ENCODE measurements at places on chromosomes 1 and 21. TPM values are rescaled to one million over a fixed set of nuclear protein-coding genes. Genes with fewer than 3 reads are reported as not detected.

GRCh38 chr1:80989455-80989854 is 811.3 kb upstream of the ADGRL2 start:
- no peak overlapping the region for H3K27ac ChIP-seq
- no peaks in the 10 kb centered on the region for H3K27me3 ChIP-seq
- DNase-seq: no peak
- H3K36me3 ChIP-seq: no peaks in the 10 kb centered on the region
- H3K4me1 ChIP-seq: no peaks in the 10 kb centered on the region
- no peak overlapping the region for H3K4me3 ChIP-seq

DNA sequence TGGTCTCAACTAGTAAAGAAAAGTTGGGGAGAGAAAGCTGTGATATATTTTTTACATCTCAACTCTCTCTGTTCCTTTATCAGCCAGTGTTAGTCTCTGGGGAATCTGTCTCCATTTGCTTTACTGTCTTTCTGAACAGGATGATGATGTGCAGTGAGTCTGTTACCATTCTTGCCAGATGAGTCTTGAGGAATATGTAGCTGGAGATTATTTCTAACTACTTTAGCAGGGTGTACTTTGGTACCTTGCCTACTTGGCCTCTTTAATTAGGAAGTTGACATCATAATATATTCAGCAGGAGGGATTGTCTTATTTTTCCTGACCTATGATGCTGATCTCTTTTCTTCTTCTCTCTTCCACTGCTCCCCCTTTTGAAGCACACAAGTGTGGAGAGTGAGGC is 15.7 kb upstream of the HAX1 start:
- H3K4me1 ChIP-seq: no peaks in the 10 kb centered on the region
- H3K4me3 ChIP-seq: no peak overlapping the region
- H3K36me3 ChIP-seq: peaks cover 96% of the 10 kb centered on the region
- no peaks in the 10 kb centered on the region for H3K27me3 ChIP-seq
- DNase-seq: no peak

DNA sequence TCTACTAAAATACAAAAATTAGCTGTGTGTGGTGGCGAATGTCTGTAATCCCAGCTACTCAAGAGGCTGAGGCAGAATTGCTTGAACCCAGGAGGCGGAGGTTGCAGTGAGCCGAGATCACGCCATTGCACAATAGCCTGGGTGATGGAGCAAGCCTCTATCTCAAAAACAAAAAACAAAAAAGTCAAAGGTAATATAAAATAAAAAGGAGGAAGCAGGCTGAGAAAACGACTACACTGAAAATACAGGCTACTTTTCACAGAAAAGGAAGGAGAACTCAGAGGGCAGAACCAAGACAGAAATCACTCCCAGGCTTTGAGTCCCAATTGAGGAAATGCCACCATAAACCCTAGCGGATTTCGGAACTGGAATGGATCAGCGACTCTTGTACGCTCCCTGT is 5.9 kb upstream of the A3GALT2 start:
- no peak overlapping the region for H3K4me3 ChIP-seq
- DNase-seq: no peak
- no peak overlapping the region for H3K27ac ChIP-seq
- H3K4me1 ChIP-seq: peaks cover 3% of the 10 kb centered on the region

- no peaks in the 10 kb centered on the region for H3K27me3 ChIP-seq
- peaks cover 9% of the 10 kb centered on the region for H3K4me1 ChIP-seq
- H3K27ac ChIP-seq: no peak overlapping the region
- DNase-seq: no peak
These were observed 139.3 kb downstream of the PGBD5 start for GRCh38 chr1:230286890-230287269.

- H3K4me1 ChIP-seq: peaks cover 35% of the 10 kb centered on the region
- peak overlapping the region; percentile 64 for H3K27ac ChIP-seq
- no peak for DNase-seq
- H3K36me3 ChIP-seq: no peaks in the 10 kb centered on the region
- no peaks in the 10 kb centered on the region for H3K27me3 ChIP-seq
These were observed 51.2 kb upstream of the TIAM1 start for GRCh38 chr21:31395268-31395667.

DNA sequence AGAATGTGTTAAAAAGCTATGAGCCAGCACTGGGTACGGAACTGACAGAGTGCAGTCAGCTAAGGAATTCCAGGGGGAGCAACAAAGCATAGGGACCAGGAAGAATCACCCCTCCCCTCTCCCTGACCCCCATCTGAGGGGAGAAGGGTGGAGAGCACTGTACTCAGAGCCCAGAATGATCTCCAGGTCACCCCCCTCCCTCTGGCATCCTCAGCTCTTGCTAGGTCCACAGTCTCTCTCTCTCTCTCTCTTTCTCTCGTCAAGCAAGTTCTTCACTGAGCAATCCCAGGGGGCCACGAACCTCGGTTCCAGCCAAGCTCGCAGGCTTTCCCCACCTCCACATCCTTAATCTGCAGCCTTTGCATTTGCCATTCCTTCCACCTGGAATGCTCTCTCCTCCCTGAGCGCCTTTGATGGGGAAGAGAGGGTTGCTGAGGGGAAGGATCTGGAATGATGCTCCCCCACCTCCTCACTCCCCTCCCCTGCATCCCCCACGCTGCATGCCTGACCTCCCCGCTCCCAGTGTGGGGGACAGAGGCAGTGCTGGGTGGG is 6.7 kb upstream of the WASF2 start:
- no peak for DNase-seq
- no peaks in the 10 kb centered on the region for H3K27me3 ChIP-seq
- no peak overlapping the region for H3K27ac ChIP-seq
- no peaks in the 10 kb centered on the region for H3K36me3 ChIP-seq

- no peak overlapping the region for H3K27ac ChIP-seq
- no peaks in the 10 kb centered on the region for H3K4me1 ChIP-seq
- H3K27me3 ChIP-seq: no peaks in the 10 kb centered on the region
These were observed 28.2 kb downstream of the NFIA start for GRCh38 chr1:61110554-61110953.

- no peaks in the 10 kb centered on the region for H3K36me3 ChIP-seq
- H3K4me3 ChIP-seq: no peak overlapping the region
- H3K4me1 ChIP-seq: no peaks in the 10 kb centered on the region
- H3K27me3 ChIP-seq: no peaks in the 10 kb centered on the region
These were observed 174.4 kb downstream of the DSCAM start for GRCh38 chr21:40672602-40673001.

- H3K36me3 ChIP-seq: no peaks in the 10 kb centered on the region
- H3K27ac ChIP-seq: no peak overlapping the region
- no peak overlapping the region for H3K4me3 ChIP-seq
- no peak for DNase-seq
These were observed 6.2 kb upstream of the SPRR2F start for GRCh38 chr1:153119491-153119971.

DNA sequence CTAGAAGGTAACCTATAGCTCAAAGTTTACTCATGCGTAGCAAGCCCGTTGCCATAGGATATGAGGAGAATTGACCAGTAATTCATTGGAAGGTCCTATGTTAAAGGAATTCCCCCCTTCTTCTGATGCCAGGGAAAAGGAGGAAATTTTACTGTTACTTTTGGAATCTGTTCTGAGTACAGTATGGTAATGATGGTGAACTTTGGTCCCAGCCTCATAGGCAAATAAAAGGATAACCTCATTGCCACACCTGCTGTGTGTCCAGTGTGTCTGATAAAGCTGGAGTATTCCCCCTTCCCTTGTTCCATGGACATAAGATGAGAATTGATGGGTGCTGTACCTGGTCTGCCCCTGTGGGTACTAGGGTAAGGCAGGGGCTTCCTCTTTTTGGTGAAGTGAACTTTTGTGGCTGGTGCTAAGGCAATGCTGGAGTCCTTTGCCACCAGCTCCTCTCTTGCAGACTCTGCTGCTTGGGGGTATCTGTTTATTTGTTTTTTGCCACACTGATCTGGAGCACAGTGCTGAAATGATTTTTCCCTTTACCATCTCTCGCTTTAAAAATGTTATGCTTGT is 22.2 kb downstream of the MPZ start:
- no peak for DNase-seq
- no peaks in the 10 kb centered on the region for H3K27me3 ChIP-seq
- no peaks in the 10 kb centered on the region for H3K36me3 ChIP-seq
- no peak overlapping the region for H3K27ac ChIP-seq
- H3K4me3 ChIP-seq: no peak overlapping the region

DNA sequence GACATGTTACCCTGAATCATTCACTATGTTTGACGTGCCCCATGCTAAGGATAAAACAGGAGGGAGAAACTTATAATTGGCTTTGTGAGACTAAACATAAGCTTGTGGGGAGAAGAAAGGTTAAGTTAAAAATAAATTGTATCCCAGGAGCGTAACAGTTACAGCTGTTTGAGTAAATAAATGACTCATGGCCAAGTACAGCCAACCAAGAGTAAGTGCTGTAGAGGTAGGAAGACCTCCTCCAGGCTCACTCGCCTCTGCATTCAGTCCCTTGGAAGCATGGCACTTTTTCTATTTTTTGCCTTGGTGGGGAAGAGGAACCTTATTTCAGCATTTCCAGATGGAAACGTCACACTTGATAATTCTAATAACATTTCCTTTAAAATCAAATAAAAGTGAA is 116.5 kb downstream of the ZP4 start:
- no peaks in the 10 kb centered on the region for H3K4me1 ChIP-seq
- H3K4me3 ChIP-seq: no peak overlapping the region
- no peak overlapping the region for H3K27ac ChIP-seq

CFHR1 gene
- 1.3 TPM for total RNA-seq

CYP4Z1 gene
- total RNA-seq: 0.42 TPM

MIA3 gene
- total RNA-seq: 35.8 TPM
